GM04503 (cell line): ENCODE measurements at places on chromosomes 3 and 15.

DNA sequence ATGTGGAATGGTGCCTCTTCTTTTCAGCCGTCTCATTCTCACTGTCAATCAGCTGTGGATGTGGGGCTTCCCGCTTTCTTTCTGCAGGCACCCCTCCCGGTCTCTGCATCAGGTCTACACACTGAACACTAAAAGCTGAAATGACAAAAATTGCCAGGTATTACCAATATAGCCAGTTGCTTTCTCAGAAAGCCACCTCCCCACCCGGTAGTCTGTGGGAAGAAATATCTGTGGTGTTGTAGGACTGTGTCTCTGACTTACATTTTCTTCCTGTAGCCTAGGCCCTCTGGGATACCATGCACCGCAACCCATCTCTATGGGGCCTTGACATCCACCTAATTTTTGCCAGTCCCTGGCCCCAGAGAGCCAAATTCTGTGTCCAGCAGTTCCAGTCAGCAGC, 19.2 kb upstream of the EPHB1 start:
- DNase-seq: no peak

- DNase-seq: no peak
These were observed 44.6 kb downstream of the RASGRP1 start for GRCh38 chr15:38520035-38520434.

GRCh38 chr15:63764124-63764803, 69.5 kb downstream of the HERC1 start:
- DNase-seq: no peak

GRCh38 chr3:78871048-78871447, 896.8 kb downstream of the ROBO1 start:
- DNase-seq: no peak

GRCh38 chr3:139759470-139759869, 81.7 kb upstream of the NMNAT3 start:
- DNase-seq: no peak

DNA sequence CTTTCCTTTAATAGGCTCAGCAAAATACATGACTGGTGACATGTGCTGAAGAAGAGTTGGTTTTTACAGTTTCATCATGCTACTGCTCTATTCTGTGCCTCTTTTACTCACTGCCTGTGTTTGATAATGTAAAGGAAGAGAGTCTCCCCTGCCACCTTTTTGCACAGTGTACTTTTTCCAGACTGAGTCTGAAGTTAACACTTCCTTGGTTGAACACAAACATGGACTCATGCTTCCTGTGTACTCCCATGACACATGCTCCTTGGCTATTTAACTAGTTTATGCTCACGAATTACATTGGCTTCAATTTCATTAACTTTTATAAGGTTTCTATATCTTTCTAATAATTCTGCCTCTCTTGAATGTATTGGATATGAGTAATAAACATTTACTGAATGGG, 396.1 kb downstream of the VGLL3 start:
- no peak for DNase-seq
